ENCODE measurements at places on chromosomes 11 and 22.

- no peak overlapping the region for H3K4me3 ChIP-seq
- peaks cover 8% of the 10 kb centered on the region for H3K27me3 ChIP-seq
- H3K27ac ChIP-seq = peak overlapping the region; percentile 1
- no peak for DNase-seq
Observed at GRCh38 chr11:75147875-75148263, 3.0 kb upstream of the SLCO2B1 start.

DNA sequence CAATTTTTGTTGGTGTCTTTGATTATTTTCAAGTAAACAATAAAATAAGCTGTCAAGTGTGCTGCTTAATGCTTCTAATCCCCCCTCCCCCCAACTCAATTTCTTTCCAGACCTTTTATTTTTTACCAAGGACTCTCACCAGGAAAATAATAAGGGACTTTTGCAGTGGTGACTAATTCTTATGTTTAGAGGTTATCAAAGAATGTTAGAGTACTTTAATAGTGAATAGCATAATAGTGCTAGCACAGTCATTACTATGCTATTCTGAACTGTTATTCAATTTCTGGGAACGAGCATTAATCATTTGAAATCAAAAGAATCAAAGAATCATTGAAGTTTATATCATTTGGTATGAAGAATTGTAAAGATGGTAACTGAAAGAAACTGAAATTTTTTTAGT, 251.4 kb downstream of the DDX10 start:
- H3K4me1 ChIP-seq = peaks cover 3% of the 10 kb centered on the region
- peaks cover 26% of the 10 kb centered on the region for H3K36me3 ChIP-seq
- H3K4me3 ChIP-seq = no peak overlapping the region

DNA sequence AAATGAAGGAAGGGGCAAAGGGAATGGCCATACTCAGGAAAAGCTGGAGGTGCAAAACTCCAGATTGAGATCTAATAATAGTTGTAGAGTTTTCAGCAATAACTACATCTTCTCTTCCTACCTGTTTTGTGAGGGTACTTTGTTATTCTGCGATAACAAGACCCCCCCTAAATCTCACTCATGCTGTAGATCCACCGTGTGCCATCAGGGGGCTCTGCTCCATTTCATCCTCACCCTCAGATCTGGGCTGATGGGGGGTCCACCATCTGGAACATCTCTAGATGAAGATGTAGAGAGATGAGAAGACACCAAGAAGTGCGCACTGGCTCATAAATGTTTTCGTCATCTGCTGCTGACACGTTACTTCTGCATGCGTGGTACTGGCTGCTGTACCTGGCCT, 135.9 kb upstream of the KIRREL3 start:
- no peaks in the 10 kb centered on the region for H3K36me3 ChIP-seq
- no peak for DNase-seq
- no peak overlapping the region for H3K27ac ChIP-seq
- H3K4me3 ChIP-seq = no peak overlapping the region
- peaks cover 1% of the 10 kb centered on the region for H3K27me3 ChIP-seq

DNA sequence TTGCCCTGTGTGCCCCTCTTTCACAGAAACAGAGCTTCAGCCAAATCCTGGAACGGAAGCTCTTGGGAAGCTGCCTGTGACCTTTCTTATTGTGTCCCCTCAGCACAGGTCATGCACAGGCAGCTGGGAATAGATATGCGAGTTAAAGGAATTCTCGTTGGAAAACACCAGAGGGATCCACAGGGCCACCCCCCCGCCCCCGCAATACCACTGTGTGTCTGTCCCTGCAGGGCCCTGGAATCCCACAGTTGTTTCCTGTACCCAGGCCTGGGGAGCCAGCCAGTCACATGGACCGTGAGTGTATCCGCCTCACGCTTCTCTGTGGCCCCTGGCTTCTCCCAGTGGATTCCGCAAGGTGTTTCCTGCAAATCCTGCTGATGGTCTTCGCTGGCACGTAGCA, 29.0 kb downstream of the TIMP3 start:
- H3K27me3 ChIP-seq = no peaks in the 10 kb centered on the region
- no peak overlapping the region for H3K27ac ChIP-seq
- H3K36me3 ChIP-seq = no peaks in the 10 kb centered on the region
- H3K4me3 ChIP-seq = no peak overlapping the region

- H3K4me3 ChIP-seq = no peak overlapping the region
- H3K27me3 ChIP-seq = no peaks in the 10 kb centered on the region
- H3K27ac ChIP-seq = no peak overlapping the region
- H3K36me3 ChIP-seq = peaks cover 16% of the 10 kb centered on the region
- H3K4me1 ChIP-seq = peaks cover 9% of the 10 kb centered on the region
- no peak for DNase-seq
Observed at GRCh38 chr22:50504369-50505211, 2.9 kb downstream of the LMF2 start.

GRCh38 chr11:96038046-96038445, 114.1 kb upstream of the MTMR2 start:
- no peaks in the 10 kb centered on the region for H3K27me3 ChIP-seq
- no peak overlapping the region for H3K27ac ChIP-seq
- H3K4me1 ChIP-seq = peaks cover 35% of the 10 kb centered on the region
- DNase-seq = no peak
- peaks cover 29% of the 10 kb centered on the region for H3K36me3 ChIP-seq

- H3K4me1 ChIP-seq = no peaks in the 10 kb centered on the region
- no peak for DNase-seq
- H3K4me3 ChIP-seq = no peak overlapping the region
- no peaks in the 10 kb centered on the region for H3K36me3 ChIP-seq
Observed at GRCh38 chr11:85902353-85902752, 47.2 kb downstream of the CCDC83 start.

DNA sequence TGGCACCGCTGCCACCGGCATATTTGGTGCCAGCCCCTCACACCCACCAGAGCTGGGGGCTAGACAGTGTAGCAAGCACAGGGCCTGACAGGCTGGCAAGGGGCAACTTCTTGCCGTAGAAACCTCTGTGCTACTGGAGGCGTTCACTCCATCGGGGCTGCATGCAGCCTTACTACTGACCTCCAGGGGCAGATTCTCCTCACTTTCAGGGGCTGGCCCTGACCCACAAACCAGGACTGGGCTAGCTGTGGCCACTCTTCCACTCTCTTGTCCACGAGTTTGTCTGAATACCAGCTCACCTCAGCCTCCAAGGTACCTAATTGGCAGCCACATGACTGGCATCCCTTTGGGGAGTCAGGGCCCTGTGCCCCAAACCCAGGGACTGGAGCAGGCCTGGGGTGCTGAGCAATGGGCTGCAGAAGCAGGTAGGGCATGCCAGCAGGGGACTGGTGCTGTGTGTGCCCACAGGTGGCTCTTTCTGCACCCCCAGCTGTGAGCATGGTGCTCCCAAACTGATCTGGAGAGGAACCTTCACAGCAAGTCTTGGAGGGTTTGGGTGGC, 2.1 kb upstream of the LMO1 start:
- peaks cover 69% of the 10 kb centered on the region for H3K27me3 ChIP-seq
- H3K4me3 ChIP-seq = no peak overlapping the region
- no peak for DNase-seq
- H3K27ac ChIP-seq = no peak overlapping the region
- no peaks in the 10 kb centered on the region for H3K36me3 ChIP-seq
- peaks cover 7% of the 10 kb centered on the region for H3K4me1 ChIP-seq

DNA sequence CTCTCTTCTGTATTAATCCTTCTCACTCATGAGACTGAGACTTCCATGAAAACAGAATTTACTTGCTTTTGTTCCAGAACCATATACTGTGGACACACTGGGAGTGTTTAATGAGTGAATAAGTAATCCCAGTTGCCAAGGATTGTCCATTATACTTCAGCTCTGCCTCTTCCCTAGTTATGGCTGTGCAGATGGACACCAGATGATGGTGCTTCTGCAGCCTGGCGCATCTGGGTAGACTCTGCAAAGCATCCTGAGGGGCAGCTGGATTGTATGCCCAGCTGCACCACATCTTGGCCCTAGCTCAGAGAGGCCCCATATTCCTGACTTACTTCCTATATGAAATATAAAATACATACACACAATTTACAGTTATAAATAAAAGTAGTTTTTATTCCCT, 43.5 kb downstream of the DBX1 start:
- H3K36me3 ChIP-seq = no peaks in the 10 kb centered on the region
- peaks cover 7% of the 10 kb centered on the region for H3K4me1 ChIP-seq
- no peak overlapping the region for H3K27ac ChIP-seq
- no peak for DNase-seq
- peaks cover 12% of the 10 kb centered on the region for H3K27me3 ChIP-seq

GRCh38 chr11:11170352-11171084, 182.5 kb downstream of the CSNK2A3 start:
- no peak for DNase-seq
- peak overlapping the region; percentile 0 for H3K27ac ChIP-seq
- H3K36me3 ChIP-seq = no peaks in the 10 kb centered on the region
- no peak overlapping the region for H3K4me3 ChIP-seq
- H3K4me1 ChIP-seq = peaks cover 17% of the 10 kb centered on the region

DNA sequence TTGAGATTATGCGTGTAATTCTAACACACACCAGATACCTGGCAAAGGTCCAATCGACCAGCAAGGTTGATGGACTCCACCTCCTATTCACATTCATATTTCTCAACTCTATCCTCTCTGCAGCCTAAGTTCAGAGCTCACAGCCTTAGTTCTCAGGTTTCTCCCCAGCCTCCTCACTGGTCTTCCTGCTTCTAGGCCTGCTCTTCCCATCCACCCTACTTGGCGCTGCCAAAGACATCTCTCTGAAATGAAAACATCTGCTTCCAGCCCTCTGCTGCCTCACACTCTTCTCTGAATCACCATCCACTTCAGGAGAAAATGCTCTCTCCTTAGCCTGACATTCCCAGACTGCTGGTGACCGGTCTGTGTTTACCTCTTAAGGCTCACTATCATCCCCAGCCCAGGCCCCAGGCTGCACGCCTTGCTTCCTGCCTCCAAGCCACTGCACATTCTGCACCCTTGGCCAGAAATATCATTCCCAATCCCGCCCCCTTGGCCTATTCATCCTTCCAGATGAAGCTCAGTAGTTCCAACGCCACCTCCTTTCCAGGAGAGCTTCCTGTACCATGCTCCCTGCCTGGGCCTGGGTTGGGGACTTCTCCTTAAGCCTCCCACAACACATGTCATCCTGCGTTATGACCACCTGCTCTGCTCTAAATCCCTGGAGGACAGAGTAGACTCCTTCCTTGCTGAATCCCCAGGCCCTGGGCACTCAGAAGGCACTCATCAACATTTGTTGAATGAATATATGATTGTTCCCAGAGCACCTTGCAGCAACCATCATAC, 3.5 kb downstream of the ARRB1 start:
- no peaks in the 10 kb centered on the region for H3K27me3 ChIP-seq
- DNase-seq = no peak
- H3K27ac ChIP-seq = peak overlapping the region; percentile 10
- no peak overlapping the region for H3K4me3 ChIP-seq

DNA sequence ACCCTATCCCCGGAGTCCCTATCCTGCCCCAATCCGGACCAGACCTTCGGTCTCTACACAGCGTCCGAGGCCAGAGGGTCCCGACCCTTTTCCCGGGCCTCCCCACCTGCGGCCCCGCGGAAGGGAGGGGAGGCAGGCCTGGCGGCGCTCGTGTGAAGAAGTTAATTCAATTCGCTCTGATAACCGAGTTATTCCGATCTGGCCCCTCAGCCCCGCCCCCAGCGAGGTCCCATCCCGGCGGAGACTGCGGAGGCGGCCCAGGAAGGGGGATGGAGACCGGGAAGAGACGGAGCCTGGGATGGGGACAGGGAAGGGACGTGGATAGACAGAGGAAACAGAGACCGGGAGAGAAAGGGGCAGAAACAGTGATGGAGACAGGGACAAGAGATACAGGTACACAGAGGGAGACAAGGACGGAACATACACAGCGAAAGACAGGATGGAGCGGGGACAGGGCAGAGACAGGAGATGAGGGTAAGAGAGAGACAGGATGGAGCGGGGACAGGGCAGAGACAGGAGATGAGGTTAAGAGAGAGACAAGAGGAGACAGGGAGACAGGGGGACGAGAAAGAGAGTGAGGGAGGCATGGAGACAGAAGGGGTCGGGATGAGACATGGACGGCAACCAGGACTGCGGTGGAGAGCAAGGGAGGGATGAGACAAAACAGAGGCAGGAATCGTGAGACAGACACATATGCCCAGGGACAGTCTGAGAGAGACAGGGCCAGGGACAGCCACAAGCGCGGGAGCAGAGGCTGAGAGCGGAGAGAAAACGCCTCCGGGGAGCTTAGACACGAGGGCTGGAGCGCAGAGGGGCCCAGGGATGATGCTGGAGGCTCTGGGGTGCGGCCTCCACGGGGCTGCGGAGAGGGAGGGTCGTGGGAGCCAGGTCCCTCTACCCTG, 636 bp upstream of the PHOX2A start:
- peaks cover 17% of the 10 kb centered on the region for H3K4me1 ChIP-seq

DNA sequence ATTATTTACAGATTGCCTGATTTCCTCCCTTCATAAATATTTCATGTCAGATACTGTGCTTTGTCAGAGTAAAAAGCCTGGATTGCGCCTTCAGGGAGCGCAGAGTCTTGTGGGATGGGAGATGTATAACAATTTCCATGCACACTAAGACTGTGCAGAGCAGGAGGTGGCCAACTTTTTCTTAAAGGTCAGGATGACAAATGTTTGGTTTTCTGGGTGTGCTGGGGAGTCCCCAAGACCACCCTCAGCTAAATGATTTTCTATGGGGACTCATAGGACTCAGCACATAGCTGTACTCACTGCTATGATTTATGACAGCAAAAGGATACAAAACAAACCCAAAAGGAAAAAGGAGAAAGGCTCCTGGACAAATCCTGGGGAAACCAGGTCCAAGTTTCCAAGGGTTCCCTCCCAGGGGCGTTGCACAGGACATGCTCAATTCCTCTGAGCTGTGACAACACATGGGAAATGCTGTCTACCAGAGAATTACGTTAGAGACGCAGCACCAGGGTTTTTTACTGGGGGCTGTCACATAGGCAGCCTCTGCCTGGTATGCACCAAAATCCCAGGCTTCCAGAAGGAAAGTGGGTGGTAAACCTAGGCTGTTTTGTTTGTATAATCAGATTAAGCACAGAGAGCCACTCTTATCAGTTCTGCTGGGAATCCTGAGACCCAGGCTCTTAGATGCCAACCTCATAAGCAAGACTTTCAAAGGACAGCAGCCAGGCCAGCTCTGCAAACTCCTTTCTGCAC, 59.1 kb downstream of the CSNK2A3 start:
- H3K27ac ChIP-seq = no peak overlapping the region
- H3K36me3 ChIP-seq = no peaks in the 10 kb centered on the region
- no peaks in the 10 kb centered on the region for H3K27me3 ChIP-seq
- no peaks in the 10 kb centered on the region for H3K4me1 ChIP-seq
- no peak overlapping the region for H3K4me3 ChIP-seq
- DNase-seq = no peak

DNA sequence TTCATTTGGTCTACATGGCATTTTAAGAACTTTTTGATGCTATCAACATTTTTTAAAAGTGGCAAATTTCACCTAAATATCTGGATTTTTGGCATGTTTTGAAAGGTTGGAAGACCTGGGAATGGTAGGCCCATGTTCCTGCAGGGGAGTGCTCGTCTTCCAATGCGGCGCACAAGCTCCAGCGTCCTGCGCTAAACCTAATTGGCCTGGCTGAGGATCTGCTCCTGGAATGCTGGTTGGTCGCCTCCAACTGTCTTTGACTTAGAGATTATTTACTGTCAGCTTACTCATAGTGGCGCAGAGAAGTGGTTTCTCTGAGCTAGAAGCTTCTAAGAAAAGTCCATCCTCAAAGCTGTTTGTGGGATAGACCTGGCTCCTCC, 626 bp upstream of the LIMK2 start:
- peaks cover 11% of the 10 kb centered on the region for H3K36me3 ChIP-seq
- peak overlapping the region; percentile 85 for H3K4me3 ChIP-seq
- peaks cover 49% of the 10 kb centered on the region for H3K4me1 ChIP-seq
- DNase-seq = no peak
- no peaks in the 10 kb centered on the region for H3K27me3 ChIP-seq
- H3K27ac ChIP-seq = peak overlapping the region; percentile 92

Data from activated CD4-positive, alpha-beta T cell treated with anti-CD3 and anti-CD28 coated beads for 36 hours (primary cell).